ENCODE measurements at places on chromosomes 7 and 10. TPM values are rescaled to one million over a fixed set of nuclear protein-coding genes. Genes with fewer than 3 reads are reported as not detected.

The GBX1 gene
- total RNA-seq = not detected

The APBB1IP gene
- total RNA-seq = not detected

The SMIM30 gene
- 48.0 TPM for total RNA-seq

The SEMA4G gene
- 1.5 TPM for total RNA-seq

The TEX47 gene
- total RNA-seq = not detected

The NUTM2A gene
- total RNA-seq = 0.51 TPM

The NRG3 gene
- total RNA-seq = 8.2 TPM

The ARPC1B gene
- 477 TPM for total RNA-seq

The TPK1 gene
- total RNA-seq = 16.4 TPM

The TWIST1 gene
- total RNA-seq = not detected

The SEMA3C gene
- under 0.01 TPM for total RNA-seq

The DDC gene
- total RNA-seq = not detected

The SFTPA2 gene
- total RNA-seq = not detected

The MUC12 gene
- not detected for total RNA-seq
